ENCODE measurements at places on chromosomes 6 and 20. TPM values are rescaled to one million over a fixed set of nuclear protein-coding genes. Genes with fewer than 3 reads are reported as not detected.

GRCh38 chr6:169935348-169935718 lies 183.9 kb downstream of the ERMARD start:
- no peak for DNase-seq

DNA sequence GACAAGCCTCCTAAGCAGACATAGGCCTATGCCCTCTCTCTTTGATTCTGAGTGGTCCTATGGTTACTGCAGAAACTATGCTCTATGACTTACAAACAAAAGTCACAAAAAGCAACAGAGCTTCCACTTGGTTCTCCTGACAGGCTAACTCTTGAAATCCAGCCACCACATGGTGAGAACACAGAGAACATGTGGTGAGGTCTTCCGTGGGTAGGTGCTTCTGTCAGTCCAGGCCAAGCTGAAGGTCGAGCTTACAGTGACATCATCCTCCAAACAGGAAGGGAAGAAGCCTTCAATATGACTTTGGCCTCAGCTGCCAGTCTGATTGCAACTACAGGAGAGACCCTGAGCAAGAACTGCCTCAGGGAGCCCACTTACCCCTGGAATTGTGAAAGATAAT lies 265.5 kb downstream of the TBX18 start:
- DNase-seq, result no peak

DNA sequence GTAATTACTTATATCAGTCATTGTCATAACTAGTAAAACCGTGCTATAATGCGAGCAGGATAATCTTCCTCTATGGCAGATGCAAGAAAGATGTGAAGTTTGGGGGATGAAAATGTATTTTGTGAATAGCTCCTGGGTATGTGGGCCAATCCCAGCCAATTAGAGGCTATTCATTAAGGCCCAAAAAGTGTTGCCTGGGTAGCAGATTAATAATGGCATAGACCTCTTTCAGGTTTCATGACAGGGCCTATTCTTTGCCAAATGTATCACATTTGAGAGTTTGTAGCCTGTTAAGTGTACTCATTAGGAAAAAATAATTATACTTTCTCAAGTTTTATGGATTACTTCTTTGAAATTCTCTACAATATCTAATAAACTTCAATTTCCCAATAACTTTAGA lies 199.2 kb upstream of the POU3F2 start:
- no peak for DNase-seq

- DNase-seq, result no peak
These were observed 217.2 kb downstream of the IBTK start for GRCh38 chr6:82030301-82030700.

The RBM12 gene
- 46.2 TPM for total RNA-seq

All from left ventricle myocardium inferior (tissue), 1 donor.